ENCODE measurements at places on chromosomes 16 and 17.

- no peak for DNase-seq
Measured at GRCh38 chr16:49454426-49455180, 81.0 kb downstream of the C16orf78 start.

DNA sequence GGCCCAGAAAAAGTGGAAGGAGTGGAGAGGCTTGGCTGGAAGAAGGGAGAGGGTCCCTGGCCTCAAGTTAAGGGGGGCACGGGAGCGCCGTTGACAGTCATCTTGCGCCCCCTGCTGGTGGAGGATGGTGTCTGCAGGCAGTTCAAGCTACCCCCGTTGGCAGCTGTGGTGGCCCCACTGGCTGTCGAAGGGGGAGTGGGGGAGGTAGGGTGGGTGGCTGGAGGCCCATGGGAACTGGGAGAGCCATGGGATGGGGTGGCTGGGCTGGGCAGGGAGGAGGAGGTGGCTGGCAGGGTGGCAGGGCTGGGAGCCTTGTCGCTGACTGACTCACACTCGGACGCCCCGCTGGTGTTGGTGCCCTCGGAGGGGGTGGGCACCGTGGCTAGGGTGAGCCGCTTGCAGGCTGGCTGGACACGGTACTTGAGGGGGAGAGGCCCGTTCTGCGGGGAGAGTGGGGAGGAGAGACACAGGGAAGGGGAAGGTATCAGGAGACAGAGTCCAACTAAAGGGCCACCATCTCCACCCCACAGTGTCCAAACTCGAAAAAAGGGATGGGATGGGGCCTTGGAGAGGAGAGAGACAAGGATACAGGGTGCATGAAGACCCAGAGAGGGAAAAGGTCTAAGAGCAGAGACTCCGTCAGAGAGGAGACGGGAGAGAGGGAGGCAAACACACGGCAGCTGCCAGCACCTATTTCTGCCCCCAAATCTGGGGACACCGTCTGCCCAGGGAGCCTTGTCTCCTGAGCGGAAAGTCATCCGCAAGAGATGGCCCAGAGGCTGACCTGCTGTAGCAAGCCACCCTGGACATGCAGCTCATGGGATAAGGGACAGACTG lies 5.2 kb downstream of the CISD3 start:
- DNase-seq: peak; percentile 70

DNA sequence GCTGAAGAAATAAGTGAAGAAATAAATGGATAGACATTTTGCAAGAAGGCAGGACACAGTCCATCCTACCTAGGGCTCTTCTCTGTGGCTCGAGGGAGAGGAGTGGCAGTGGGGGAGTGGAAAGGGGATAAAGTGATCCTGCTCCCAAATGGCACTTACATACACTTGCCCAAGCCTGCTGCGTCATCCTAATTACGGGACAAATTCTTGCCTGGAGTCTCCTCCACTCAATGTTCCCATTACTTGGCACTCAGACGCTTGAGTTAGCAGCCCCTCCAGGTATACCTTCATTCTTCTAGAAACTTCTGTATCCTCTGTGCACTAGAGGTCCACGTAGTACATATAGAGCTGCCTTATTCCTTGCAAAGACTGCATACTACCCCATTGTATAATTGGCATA lies 15.7 kb upstream of the MAP3K14 start:
- no peak for DNase-seq

DNA sequence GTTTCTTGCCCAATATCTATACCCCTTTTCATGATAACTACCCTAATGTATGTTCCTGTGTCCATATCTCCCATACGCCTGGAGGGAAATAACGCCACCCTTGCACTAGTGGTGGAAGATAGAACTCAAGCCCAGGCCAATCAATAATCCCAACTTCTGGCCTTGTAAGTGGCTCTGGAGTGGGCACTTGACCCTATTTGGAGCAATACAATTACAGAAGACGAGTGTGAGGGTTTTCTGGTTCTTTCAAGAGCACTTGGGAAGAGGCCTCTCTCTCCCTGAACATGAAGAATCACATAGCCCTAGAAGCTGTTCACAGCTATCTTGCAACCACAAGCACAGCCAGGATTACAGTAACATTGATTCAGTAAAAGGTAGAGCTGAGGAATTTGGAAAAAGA lies 217.9 kb downstream of the RAB11FIP4 start:
- DNase-seq: no peak

DNA sequence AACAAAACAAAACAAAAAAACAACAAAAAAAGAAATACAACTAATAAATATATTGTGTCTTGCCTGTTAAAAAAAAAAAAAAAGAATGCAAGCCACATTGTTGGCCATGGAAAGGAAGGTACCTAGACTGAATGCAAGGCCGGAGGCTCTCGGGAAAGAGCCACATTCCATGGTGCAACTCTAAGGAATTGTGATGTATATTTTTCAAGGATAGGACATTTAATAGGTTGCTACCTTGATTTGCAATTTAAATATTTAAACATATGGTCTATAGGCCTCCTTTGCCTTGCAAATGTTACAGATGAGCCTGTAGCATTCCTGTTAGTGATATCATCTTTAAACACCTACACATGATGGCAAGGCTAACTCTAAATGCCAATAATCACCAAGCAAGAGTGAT lies 650.9 kb downstream of the TOX3 start:
- no peak for DNase-seq

DNA sequence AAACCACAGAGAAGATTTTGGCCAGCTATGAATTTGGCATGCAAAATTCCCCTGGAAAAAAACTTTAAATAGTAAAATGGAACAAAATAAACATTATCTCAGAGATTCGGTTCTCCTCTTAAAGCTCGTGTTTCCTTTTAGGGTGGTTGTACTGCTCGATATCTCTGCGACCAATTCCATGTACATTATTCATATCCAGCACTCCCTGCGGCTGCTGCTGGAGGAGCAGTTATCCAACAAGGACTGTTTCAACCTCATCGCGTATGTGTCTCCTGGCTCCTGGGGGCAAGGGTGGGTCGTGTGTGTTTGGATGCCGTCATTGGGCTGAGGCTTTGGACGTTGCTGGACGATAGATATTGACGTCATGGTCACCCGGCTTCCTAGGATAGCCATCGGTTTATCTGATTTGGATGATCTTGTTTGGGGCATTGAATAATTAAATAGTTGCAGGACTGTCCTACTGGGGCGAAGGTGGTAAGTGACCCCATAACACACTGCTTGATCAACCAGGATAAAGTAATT lies 33.8 kb downstream of the VWA3A start:
- DNase-seq: no peak

- peak; percentile 55 for DNase-seq
Measured at GRCh38 chr17:41695954-41696757, 7.5 kb downstream of the EIF1 start.

- no peak for DNase-seq
Measured at GRCh38 chr16:12420661-12421209, 383.0 kb downstream of the CPPED1 start.

- no peak for DNase-seq
Measured at GRCh38 chr17:64229815-64230728, 33.0 kb downstream of the TEX2 start.

- DNase-seq: no peak
Measured at GRCh38 chr17:51487947-51488346, 227.6 kb downstream of the UTP18 start.

- DNase-seq: no peak
Measured at GRCh38 chr16:55357241-55357640, 33.2 kb downstream of the IRX6 start.

- no peak for DNase-seq
Measured at GRCh38 chr16:31067342-31067741, 6.7 kb downstream of the ZNF668 start.

All from stimulated activated CD8-positive, alpha-beta memory T cell treated with anti-CD3 and anti-CD28 coated beads, Interleukin-15, amount 100 ng/mL, for 1 hour (primary cell).